ENCODE measurements at places on chromosomes 7 and 10. TPM values are rescaled to one million over a fixed set of nuclear protein-coding genes. Genes with fewer than 3 reads are reported as not detected.
A peak's percentile ranks its signal among the peaks of the same experiment; 100 is the strongest.

DNA sequence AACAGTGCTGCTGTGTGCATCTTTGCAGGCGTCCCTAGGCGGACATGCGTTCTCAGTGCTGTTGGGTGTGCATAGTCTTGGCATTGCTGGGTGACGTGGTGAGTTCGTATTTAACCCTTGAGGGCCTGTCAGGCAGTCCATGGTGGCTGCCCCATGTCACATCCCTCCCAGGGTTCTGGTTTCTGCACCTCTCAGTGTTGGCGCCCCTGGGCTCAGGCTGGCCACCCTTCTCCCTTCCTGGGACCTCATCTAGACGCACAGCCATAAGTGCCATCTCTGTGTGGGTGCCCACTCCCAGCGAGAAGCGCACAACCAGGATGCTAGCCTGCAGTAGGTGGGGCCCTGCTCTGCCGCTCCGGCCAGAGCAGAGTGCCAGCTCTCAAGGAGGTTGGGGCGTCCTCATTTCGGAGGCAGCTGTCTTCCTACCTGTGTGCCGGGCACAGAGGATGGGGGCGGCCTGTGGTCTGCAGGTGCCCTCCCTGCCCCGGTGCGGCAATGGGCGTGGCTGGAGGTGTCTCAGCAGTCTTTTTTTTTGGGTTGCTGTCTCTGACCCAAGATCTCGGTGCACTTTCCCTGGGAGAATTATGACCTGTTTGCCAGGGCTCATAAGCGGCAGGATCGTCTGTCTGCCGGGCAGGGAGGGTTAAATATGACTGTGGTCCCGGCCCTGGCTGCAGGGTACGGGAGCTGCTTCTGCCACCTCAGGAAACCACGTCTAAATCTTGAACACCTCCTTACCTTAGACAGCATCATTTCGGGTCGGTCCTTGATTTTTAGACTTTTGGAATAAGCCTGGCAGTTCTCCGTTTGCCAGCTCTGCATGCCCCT lies 6.5 kb downstream of the INPP5A start:
- H3K27ac ChIP-seq: no peak overlapping the region
- H3K4me3 ChIP-seq: peak overlapping the region; percentile 25
- H3K27me3 ChIP-seq: no peaks in the 10 kb centered on the region
- no peak for DNase-seq
- peaks cover 59% of the 10 kb centered on the region for H3K4me1 ChIP-seq
- no peaks in the 10 kb centered on the region for H3K36me3 ChIP-seq

- no peaks in the 10 kb centered on the region for H3K4me1 ChIP-seq
- H3K36me3 ChIP-seq: no peaks in the 10 kb centered on the region
- DNase-seq: no peak
- no peak overlapping the region for H3K27ac ChIP-seq
- no peak overlapping the region for H3K4me3 ChIP-seq
Observed at GRCh38 chr7:138204285-138204981, 128.2 kb downstream of the AKR1D1 start.

DNA sequence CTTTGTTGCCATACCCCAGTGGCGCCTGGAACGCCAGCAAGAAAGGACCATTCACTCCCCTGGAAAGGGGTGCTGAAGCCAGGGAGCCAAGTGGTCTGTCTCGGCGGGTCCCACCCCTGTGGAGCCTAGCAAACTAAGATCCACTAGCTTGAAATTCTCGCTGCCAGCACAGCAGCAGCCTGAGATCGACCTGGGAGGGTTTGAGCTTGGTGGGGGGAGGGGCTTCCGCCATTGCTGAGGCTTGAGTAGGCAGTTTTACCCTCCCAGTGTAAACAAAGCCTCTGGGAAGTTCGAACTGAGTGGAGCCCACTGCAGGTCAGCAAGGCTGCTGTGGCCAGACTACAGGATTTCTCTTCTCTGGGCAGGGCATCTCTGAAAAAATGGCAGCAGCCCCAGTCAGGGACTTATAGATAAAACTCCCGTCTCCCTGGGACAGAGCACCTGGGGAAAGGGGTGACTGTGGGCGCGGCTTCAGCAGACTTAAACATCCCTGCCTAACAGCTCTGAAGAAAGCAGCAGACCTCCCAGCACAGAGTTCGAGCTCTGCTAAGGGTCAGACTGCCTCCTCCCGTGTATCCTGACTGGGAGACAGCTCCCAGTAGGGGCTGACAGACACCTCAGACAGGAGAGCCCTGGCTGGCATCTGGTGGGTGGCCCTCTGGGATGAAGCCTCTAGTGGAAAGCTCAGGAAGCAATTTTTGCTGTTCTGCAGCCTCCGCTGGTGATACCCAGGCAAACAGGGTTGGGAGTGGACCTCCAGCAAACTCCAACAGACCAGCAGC lies 281.1 kb upstream of the SP4 start:
- H3K27ac ChIP-seq: no peak overlapping the region
- DNase-seq: no peak
- no peaks in the 10 kb centered on the region for H3K4me1 ChIP-seq

GRCh38 chr7:72019436-72019835 lies 392.7 kb downstream of the CALN1 start:
- H3K36me3 ChIP-seq: no peaks in the 10 kb centered on the region
- no peak for DNase-seq
- no peaks in the 10 kb centered on the region for H3K27me3 ChIP-seq
- no peak overlapping the region for H3K4me3 ChIP-seq
- H3K27ac ChIP-seq: no peak overlapping the region

DNA sequence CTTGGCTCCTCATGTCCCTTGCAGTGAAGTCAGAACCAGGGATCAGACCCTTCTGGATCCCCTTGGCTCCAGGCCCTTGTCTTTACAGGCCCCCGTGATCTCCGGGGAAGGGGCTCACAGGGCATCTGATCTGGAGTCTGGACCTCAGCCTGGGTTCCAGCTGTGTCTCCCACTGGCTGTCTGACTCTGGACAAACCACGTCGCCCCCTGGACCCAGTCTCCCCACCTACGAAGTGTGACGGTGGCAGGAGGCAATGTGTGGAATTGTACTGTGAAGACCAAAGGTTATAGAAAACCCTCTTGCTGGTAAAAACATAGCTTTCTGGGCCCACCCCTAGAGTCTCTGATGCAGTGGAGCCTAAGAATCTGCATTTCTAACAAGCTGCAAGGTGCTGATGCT lies 15.5 kb upstream of the C10orf71 start:
- H3K36me3 ChIP-seq: no peaks in the 10 kb centered on the region
- no peak for DNase-seq
- H3K4me3 ChIP-seq: no peak overlapping the region
- no peak overlapping the region for H3K27ac ChIP-seq

- no peaks in the 10 kb centered on the region for H3K27me3 ChIP-seq
- no peaks in the 10 kb centered on the region for H3K4me1 ChIP-seq
- H3K27ac ChIP-seq: no peak overlapping the region
- DNase-seq: no peak
- no peak overlapping the region for H3K4me3 ChIP-seq
Observed at GRCh38 chr7:89265631-89266030, 470.1 kb upstream of the TEX47 start.

GRCh38 chr7:42978496-42978895 lies 46.3 kb downstream of the MRPL32 start:
- no peak for DNase-seq
- no peak overlapping the region for H3K4me3 ChIP-seq
- no peak overlapping the region for H3K27ac ChIP-seq
- peaks cover 2% of the 10 kb centered on the region for H3K4me1 ChIP-seq

DNA sequence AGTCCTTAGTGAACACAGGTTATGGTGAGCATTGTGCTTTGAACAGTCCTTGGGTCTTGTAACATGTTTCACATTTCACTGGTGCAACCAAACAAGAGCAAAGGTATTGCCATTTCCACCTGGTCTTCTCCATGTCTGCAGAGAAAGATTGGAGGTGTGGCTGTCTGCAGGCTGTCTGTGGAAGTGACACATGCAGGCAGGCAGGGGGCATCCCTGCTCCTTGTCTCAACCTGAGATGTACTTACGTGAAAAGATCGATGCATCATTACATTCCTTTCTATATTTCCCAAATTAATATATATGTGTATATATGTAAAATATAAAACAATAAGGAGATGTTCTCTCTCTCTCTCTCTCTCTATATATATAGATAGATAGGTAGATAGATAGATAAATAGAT lies 54.3 kb downstream of the LRRC18 start:
- no peak for DNase-seq
- no peak overlapping the region for H3K27ac ChIP-seq
- H3K36me3 ChIP-seq: no peaks in the 10 kb centered on the region
- H3K4me3 ChIP-seq: no peak overlapping the region

GRCh38 chr7:21984042-21984441 lies 38.3 kb upstream of the CDCA7L start:
- H3K27me3 ChIP-seq: no peaks in the 10 kb centered on the region
- H3K4me3 ChIP-seq: no peak overlapping the region
- no peak overlapping the region for H3K27ac ChIP-seq
- no peaks in the 10 kb centered on the region for H3K4me1 ChIP-seq
- no peak for DNase-seq
- H3K36me3 ChIP-seq: no peaks in the 10 kb centered on the region

- H3K27ac ChIP-seq: no peak overlapping the region
- no peak for DNase-seq
- no peaks in the 10 kb centered on the region for H3K27me3 ChIP-seq
- no peaks in the 10 kb centered on the region for H3K4me1 ChIP-seq
- no peaks in the 10 kb centered on the region for H3K36me3 ChIP-seq
Observed at GRCh38 chr10:36465604-36466379, 659.6 kb upstream of the ANKRD30A start.

DNA sequence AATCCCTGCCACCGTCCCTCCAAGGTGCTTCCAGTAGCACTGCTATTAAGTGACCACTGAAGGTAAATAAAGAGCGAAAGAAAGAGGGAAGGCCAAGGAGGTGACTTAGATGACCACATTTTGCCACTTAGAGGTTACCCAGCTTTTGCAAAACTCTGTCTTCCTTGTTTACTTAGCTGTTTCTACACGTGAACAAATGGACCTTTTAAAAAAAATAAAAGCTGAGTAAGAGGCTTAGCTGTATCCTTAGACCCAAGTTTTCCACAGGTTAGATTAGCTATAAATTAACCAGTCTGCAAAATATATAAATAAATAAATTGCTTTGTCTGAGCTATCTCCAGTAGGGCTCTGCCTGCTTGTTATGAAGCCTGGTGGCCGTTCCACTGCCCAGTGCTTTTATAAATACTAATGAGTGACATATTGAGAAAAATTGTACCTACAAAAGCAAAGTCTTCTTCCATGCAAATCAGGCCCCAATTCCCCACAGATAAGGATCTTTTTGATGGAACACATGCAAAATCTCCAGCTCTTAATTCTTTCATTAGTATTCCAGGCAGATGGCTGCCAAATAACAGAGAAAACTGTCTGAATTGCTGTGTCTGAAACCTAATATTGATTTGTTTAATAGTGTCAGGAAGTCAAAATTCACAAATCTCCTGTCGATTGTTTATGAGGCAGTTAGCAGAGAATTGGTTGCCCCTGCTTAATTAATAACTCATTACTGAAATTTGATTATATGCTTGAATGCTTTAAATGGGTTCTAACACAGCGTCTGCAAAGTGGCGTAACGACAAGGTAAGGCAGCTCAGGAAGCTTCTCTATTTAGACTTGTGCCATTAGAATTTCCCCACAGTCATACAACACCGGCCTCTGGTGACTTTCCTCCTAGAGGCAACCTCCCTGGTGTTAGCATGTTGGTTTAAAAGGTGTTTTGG lies 176.7 kb downstream of the EMX2 start:
- H3K4me1 ChIP-seq: no peaks in the 10 kb centered on the region
- H3K36me3 ChIP-seq: no peaks in the 10 kb centered on the region
- H3K4me3 ChIP-seq: no peak overlapping the region
- no peak for DNase-seq

- peak overlapping the region; percentile 29 for H3K27ac ChIP-seq
- DNase-seq: no peak
- no peaks in the 10 kb centered on the region for H3K36me3 ChIP-seq
- H3K4me3 ChIP-seq: no peak overlapping the region
- no peaks in the 10 kb centered on the region for H3K27me3 ChIP-seq
- peaks cover 18% of the 10 kb centered on the region for H3K4me1 ChIP-seq
Observed at GRCh38 chr7:156765901-156766656, 125.5 kb downstream of the RNF32 start.

GRCh38 chr7:82443036-82443546 lies 486 bp downstream of the CACNA2D1 start:
- H3K27me3 ChIP-seq: no peaks in the 10 kb centered on the region
- no peaks in the 10 kb centered on the region for H3K4me1 ChIP-seq
- DNase-seq: peak; percentile 38
- peak overlapping the region; percentile 59 for H3K4me3 ChIP-seq

GRCh38 chr10:102418622-102419268 lies at the start of gene PSD:
Gene PSD (minus strand): TSS chr10:102418785. CDS start chr10:102417038, 1,747 bp downstream.
- peaks cover 28% of the 10 kb centered on the region for H3K4me1 ChIP-seq
- H3K4me3 ChIP-seq: peak within 1 kb of the TSS; percentile 96
- H3K27me3 ChIP-seq: peaks cover 4% of the 10 kb centered on the region

GRCh38 chr7:51021906-51022570 lies 239.3 kb upstream of the GRB10 start:
- no peak for DNase-seq
- no peaks in the 10 kb centered on the region for H3K27me3 ChIP-seq
- no peaks in the 10 kb centered on the region for H3K36me3 ChIP-seq
- H3K4me1 ChIP-seq: no peaks in the 10 kb centered on the region

GRCh38 chr10:60963441-60964256 lies 19.7 kb upstream of the RHOBTB1 start:
- DNase-seq: no peak
- no peak overlapping the region for H3K4me3 ChIP-seq
- peaks cover 39% of the 10 kb centered on the region for H3K4me1 ChIP-seq

DNA sequence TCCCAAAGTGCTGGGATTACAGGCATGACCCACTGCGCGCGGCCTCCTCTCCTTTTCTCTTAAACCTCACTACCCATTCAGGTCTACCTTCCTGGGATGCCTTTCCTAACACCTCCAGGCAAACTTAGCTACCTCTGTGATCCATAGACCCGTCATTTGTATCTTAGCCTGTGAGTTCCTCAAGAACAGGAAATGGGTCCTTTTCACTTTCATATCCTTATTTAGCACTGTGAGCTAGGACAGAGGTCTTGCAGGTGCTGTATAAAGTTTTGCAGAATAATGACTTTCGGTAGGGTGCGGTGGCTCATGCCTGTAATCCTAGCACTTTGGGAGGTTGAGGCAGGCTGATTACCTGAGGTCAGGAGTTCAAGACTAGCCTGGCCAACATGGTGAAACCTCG lies 215.7 kb downstream of the RELN start:
- no peaks in the 10 kb centered on the region for H3K36me3 ChIP-seq
- no peaks in the 10 kb centered on the region for H3K27me3 ChIP-seq
- H3K4me1 ChIP-seq: no peaks in the 10 kb centered on the region
- no peak for DNase-seq
- no peak overlapping the region for H3K27ac ChIP-seq

The OR9A2 gene
- not detected for total RNA-seq

The ZNF425 gene
- total RNA-seq: 1.7 TPM

The MMP21 gene
- not detected for total RNA-seq

The INSYN2A gene
- not detected for total RNA-seq

The ZNF503 gene
- 90.3 TPM for total RNA-seq

The IQUB gene
- total RNA-seq: 2.9 TPM

The EXOSC1 gene
- total RNA-seq: 33.7 TPM

The CYP3A5 gene
- total RNA-seq: 8.1 TPM

The HKDC1 gene
- not detected for total RNA-seq

The GNAI1 gene
- 57.2 TPM for total RNA-seq

The OR2F1 gene
- total RNA-seq: not detected

The IL15RA gene
- total RNA-seq: 10.1 TPM
